ENCODE measurements at places on chromosomes 13 and 19.
A peak's percentile ranks its signal among the peaks of the same experiment; 100 is the strongest.

DNA sequence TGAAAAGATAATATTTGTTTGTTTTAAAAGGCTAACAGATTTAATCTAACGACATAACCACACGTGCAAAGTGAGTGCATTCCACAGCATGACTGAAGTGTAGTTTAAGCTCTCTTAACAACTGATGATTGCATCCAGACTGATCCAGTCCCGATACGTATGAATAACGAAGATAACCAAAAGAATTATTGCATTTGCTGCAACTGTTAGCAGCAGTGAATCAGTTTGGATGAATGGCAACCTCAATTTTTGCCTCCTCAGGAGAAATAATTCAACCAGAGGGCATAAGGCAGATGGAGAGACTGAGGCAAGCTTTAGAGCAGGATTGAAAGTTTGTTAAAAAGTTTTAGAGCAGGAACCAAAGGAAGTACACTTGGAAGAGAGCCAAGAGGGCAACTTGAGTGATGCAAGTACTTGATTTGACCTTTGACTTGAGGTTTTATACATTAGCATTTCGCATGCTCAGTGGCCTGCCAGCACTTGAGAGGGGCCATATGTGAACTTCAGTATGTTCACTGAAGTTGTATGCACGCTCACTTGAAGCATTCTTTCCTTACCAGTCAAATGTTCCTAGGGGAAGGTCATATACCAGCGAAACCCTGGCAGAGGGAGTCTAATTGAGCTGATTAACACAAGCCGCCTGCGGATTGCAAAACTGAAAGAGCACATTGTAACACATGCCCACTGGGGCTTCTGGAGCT, 835.0 kb upstream of the PCDH20 start:
- DNase-seq, result peak; percentile 2

DNA sequence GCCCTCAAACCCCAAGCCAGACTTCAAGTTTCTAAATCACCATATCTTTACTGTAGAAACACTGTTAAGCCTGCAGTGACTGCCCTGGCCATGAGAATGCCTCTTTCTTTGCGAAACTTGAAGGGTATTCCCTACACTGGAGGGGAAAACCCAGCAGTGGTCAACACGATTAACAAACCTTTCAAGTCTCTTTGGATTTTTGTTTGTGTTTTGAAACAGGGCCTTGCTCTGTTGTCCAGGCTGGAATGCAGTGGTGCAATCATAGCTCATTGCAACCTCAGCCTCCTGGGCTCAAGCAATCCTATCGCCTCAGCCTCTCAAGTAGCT, 17.4 kb upstream of the POMP start:
- DNase-seq, result no peak

- DNase-seq, result no peak
These were observed 6.1 kb downstream of the ELAVL1 start for GRCh38 chr19:7999376-7999775.

DNA sequence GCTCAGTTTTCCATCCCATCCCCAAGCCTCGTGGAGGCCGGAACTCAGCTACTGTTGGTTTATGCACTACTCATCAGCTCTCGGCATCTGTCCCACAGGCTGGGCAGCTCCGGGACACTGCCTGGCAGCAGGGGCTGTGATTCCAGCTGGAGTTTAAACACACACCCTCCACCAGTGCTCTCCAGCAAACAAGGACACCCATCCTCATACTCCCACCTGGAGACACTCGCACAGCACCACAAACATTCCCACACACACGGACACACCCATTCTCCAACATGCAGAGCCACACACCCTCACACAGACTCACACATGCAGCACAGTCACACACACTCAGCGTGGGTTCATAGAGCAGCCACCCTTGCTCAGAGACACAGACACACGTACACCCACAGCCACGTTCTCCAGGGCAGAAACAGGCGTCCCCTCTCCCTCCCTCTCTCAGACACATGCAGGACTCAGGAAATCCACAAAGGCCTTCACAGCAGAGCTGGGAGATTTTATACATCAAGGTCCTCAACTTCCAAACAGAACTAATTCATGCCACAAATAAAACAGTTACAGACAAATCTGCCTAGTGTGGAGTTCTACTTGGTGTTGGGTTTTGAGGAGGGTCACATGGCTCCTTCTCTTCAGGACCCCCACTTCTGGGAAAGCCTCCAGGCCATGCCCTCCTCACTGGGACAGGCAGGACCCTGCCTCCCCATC, 785.4 kb downstream of the UQCRFS1 start:
- peak; percentile 7 for DNase-seq

GRCh38 chr19:50173127-50173526, 10.0 kb upstream of the IZUMO2 start:
- DNase-seq, result no peak

- peak; percentile 25 for DNase-seq
These were observed 44.2 kb downstream of the SERTM1 start for GRCh38 chr13:36717966-36718545.

- DNase-seq, result no peak
These were observed 67.1 kb downstream of the ZNF536 start for GRCh38 chr19:30439310-30439709.

DNA sequence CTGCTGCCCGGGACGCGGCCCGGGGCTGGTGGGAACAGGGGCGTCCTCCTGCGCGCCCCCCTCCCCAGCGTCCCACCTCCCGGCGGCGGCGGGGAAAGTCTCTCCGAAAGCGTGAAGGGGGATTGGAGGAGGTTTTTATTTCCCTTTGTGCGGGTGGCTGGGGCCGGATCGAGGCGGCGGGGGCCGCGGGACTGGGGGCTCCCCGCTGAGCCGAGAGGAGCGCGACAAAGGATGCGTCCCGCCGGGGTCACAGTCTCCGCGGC, 132 bp downstream of the SHD start:
- DNase-seq, result no peak

DNA sequence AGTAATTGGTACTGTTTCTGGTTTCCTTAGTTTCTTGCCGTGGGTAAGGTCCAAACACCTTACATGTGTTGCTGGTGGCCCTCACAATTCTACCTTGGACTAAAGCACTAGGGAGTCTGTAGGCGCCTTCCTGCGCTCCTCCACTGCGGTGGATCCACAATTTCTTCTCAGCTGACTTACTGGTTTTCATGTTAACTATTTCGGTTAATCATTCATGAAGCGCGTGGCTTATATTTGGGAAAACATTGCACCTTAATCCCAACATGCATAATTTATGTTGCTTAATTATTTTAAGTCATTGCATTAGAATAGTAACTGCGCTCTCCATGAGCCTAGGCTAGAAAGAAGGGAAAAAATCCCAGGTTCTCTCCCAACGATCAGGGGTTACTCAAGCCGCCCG, 37.7 kb downstream of the ARHGEF7 start:
- DNase-seq, result no peak

DNA sequence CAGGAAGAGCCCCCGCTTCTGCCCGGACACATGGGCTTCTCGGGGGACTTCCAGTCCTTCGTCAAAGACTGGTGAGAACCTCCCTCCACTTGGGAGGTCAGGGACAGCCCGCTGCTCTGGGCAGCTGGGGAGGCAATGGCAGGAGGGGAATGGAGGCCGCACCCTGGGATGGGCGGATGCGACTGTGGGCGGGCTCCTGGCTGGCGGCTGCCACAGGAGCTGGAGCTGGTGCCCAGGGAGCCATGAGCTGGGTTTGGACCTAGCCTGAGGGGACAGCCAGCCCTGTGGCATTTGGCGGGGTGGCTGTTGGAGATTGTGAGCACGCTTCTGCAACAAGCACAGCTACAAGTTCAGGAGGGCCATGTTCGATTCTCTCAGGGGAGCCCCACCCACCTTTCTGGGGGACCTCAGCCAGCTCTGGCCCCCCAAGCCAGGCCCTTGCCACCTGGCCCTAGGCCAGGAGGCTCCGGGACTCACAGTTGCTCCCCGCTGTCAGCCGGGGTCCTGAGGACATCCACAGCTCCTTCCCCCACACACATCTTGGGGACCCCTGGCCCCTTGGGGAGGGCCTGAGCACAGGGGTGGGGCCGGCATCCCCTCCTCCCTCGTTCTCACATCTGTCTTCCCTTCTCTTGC, 3.0 kb upstream of the TGFBR3L start:
- no peak for DNase-seq

DNA sequence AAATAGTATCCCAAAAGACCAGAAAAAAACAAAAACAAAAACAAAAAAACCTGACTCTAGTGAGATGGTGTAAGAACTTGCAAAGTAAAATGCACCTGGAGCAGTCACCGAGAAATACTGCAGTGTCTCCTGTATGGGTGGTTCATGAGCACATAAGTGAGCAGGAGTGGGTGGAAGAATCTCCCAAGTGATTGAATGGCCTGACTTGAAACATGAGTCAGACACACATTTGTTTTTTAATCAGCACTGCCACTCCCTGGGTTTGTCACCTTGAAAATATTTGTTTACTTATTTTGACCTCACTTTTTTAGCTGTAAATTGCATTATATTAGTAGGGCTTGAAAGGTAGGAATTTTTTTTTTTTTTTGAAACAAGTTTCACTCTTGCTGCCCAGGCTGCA, 2.0 kb downstream of the ZNF431 start:
- no peak for DNase-seq

GRCh38 chr19:20969498-20969897, 46.4 kb downstream of the ZNF85 start:
- no peak for DNase-seq

GRCh38 chr13:95660981-95661581, 15.9 kb upstream of the DNAJC3 start:
- DNase-seq, result peak; percentile 68

DNA sequence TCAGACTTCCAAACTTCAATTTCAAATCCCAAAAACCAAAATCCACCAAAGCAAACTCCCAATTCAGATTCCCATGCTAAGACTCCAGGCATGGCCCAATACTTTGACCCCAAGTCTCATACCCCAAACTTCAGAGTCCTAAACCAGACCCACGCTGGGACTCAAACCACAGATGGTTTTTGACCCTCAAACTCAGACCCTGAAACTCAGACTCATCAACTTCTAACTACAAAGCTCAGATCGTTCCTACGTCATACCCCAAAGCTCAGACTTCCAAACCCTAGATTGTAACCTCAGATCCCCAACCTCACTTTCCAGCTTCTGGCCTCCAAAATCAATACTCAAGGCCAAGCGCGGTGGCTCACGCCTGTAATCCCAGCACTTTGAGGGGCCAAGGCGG, 11.9 kb downstream of the RYR1 start:
- DNase-seq, result no peak

- no peak for DNase-seq
These were observed 53.7 kb upstream of the TRPC4 start for GRCh38 chr13:37923236-37923635.

- peak; percentile 28 for DNase-seq
These were observed 536.0 kb downstream of the KLF12 start for GRCh38 chr13:73598020-73598712.

- DNase-seq, result peak; percentile 43
These were observed 11.1 kb downstream of the SLC7A10 start for GRCh38 chr19:33214596-33214995.

- no peak for DNase-seq
These were observed 27.0 kb upstream of the CEACAM1 start for GRCh38 chr19:42555317-42555716.

- no peak for DNase-seq
These were observed 1017.6 kb downstream of the PCDH9 start for GRCh38 chr13:66212511-66212910.

DNA sequence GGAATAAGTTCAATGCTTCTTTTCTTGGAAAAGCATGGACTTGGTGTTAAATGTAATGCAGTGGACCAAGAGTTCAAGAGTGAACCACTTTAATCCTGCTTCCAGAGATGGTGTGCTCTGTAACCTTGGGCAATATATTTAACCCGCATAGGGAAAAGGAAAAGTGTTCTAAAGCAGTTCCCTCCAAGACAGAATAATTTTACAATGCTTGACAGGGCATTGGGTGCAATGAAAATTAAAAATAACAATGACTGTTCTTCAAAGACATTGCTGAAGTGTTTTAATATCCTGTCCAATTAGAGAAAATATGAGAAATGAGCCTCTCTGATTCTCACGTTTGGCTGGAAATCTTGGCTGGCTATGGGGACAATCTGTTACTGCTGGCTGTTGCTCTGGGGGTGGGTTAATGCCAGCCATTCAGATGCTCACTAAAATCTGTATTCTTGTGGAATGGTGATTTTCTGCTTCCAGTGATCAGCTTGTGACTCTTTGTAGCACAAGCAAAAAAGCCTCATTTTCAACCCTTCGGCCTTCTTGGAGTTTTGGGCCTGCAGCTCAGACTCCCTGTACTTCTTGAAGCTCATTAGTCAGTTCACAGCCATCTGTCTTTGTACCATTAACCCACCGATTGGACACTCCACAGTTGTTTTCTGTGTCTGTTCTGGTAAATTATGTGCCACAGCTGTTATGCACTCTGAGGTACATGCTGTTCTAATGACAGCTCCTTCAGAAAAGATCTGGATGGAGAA, 310.6 kb downstream of the LMO7 start:
- no peak for DNase-seq

GRCh38 chr13:40207001-40207478, 459.4 kb downstream of the FOXO1 start:
- no peak for DNase-seq

- DNase-seq, result no peak
These were observed 502.7 kb upstream of the HTR2A start for GRCh38 chr13:47399599-47399998.

- DNase-seq, result no peak
These were observed 4.2 kb upstream of the OR7A17 start for GRCh38 chr19:14889994-14890642.

- DNase-seq, result no peak
These were observed at the start of gene FBXO27 for GRCh38 chr19:39032063-39032918. Gene FBXO27, minus strand, starts transcription at chr19:39032549. Its CDS starts 322 bp downstream, at chr19:39032227.

DNA sequence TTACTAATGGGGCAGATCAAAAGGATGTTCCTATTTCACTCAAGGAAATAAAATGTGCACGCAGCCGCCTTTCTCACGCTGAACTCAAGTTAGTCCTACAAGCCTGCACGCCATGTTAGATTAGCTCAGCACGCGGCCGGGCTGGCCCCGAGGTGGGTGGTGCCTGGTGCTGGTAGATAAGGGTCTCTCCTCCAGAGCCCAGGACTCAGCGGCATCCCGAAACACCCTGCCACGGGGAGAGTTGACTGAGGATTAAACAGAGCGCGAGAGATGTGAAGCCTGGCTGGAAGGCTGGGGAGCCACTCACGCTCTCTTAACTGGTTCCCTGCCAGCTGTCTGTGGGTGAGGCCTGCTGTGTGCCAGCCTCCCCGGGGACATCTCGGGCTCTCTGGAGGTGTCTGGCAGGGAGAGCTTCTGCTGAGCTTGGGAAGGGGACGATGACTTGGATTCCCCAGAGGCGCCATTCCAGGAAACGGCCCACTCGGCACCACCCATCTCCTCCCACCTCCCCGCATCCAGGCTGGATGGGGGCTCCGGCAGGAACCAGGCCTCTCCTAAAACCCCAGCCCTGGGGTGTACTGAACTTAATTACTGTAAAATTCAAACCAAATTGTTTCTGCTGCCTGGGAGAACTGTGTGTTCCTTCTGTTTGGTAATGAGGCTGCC, 122.2 kb downstream of the KDM4B start:
- DNase-seq, result peak; percentile 64
